Activated CD4-positive, CD25-positive, alpha-beta regulatory T cell treated with anti-CD3 and anti-CD28 coated beads, Interleukin-2, amount 50 U/mL, for 72 hours (primary cell): ENCODE measurements at places on chromosomes 13 and 19.

DNA sequence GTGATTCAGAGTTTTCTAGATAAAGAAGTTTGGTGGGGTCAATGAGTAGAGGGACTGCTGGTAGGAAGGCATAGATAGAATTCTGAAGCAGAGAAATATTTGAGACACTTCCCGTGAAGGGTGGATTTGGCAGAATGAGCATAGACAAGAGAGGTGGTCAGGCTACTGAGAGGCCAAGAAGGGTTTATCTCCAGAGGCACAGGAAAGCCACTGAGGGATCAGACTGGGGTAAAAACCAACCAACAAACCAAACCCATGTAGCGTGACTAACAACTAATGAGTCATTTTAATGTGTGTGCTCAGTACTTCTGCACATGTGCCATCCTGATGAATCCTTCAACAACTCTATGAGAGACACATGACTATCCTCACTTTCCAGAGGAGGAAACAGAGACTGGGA, 60.0 kb upstream of the SERP2 start:
- no peak for DNase-seq

- DNase-seq, result no peak
Measured at GRCh38 chr13:87042946-87043345, 628.2 kb upstream of the SLITRK5 start.

GRCh38 chr13:111505175-111505777, 184.8 kb downstream of the TEX29 start:
- DNase-seq, result no peak

DNA sequence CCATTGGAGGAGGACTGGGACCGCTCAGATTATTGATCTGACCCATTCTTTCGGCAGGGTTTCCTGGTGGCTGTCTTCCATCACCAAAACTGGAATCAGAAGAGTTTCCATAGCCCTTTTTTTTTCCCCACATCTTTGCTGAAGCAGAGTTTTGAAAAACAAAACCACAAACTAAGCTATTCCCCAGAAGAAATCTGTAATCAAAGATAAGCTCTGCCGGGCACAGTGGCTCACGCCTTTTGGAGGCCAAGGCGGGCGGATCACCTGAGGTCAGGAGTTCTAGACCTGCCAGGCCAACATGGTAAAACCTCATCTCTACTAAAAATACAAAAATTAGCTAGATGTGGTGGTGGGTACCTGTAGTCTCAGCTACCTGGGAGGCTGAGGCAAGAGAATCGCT, 4.2 kb upstream of the ICAM1 start:
- DNase-seq, result no peak

DNA sequence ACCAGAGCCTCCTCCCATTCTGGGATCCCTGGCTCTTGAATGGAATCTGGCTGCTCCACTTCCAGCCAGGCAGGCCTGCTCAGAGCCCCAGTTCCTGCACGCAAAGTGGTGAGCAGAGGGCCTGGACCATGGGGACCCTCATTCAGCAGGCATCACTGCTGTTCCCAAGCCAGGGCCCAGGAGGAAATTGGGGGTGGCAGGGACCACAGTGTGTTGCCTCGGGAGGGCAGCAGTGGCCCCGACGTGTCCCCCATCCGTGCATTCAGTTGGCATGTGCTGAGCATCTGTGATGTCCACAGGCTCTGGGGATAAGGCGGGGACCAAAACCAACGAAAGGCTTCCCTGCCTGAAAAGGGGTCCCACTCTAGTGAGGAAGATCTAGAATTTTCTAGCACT, 11.2 kb downstream of the CCDC97 start:
- no peak for DNase-seq

DNA sequence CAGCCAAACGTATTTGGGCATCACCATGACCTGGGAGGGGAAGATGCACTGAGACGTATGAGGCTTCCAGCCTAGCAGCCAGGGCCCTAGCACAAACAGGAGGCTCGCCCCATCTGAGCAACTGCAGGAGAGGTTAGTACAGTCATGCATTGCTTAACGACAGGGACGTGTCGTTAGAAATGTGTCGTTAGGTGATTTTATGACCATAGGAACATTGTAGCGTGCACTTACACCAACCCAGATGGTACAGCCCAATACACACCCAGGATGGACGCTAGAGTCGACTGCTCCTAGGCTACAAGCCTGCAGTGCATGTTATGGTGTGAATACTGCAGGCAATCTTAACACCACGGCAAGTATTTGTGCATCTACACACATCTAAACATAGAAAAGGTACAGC, 9.3 kb downstream of the CD177 start:
- DNase-seq, result no peak

GRCh38 chr13:44437356-44438233, 64.0 kb downstream of the SERP2 start:
- DNase-seq, result no peak

GRCh38 chr19:48571378-48572162, 19.6 kb downstream of the SULT2B1 start:
- no peak for DNase-seq

- DNase-seq, result peak; percentile 81
Measured at GRCh38 chr19:48858984-48859710, 9.3 kb downstream of the PLEKHA4 start.

GRCh38 chr19:4368128-4368820, 24.9 kb downstream of the MPND start:
- DNase-seq, result no peak

- peak; percentile 50 for DNase-seq
Measured at GRCh38 chr19:1000095-1000494, at the start of gene GRIN3B. TSS of gene GRIN3B (plus strand) at chr19:1000419. CDS start at chr19:1000438, 19 bp downstream.

DNA sequence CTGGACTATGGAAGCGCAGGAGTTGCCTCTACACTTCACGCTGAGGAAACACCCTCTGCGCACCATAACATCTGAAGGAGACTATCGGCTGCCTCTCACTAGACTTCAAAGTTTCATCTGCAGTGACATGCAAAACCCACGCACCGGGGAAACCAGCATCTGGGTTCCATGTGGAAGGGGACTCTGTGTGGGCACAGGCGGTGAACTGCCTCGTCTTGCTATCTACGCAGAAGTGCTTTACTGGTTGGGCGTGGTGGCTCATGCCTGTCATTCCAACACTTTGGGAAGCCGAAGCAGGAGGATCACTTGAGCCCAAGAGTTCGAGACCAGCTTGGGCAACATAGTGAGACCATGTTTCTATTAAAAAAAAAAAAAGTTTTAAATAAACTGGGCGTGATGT, 116.4 kb downstream of the STK24 start:
- DNase-seq, result peak; percentile 29

DNA sequence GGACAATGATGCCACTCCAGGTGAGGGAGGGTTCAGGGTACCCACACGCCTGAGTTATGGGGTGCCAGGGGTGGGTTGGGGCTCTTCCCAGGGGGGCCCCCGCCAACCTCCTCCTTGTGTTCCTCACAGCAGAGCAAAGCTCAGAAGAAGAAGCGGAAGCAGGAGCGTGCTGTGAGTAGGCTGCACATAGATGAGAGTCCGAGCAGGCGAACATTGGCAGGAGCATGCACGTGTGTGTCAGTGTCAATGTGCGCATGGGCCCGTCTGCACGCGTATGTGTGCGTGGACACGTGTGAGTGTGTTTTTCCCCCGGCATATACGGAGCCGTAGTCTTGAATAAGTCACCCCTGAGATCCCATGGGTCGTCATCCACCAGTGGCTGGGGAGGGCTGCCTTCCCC, 12.4 kb upstream of the USE1 start:
- DNase-seq, result no peak

- DNase-seq, result no peak
Measured at GRCh38 chr19:18672044-18672451, 11.4 kb upstream of the CRTC1 start.

GRCh38 chr13:66159511-66159910, 1070.6 kb downstream of the PCDH9 start:
- no peak for DNase-seq

DNA sequence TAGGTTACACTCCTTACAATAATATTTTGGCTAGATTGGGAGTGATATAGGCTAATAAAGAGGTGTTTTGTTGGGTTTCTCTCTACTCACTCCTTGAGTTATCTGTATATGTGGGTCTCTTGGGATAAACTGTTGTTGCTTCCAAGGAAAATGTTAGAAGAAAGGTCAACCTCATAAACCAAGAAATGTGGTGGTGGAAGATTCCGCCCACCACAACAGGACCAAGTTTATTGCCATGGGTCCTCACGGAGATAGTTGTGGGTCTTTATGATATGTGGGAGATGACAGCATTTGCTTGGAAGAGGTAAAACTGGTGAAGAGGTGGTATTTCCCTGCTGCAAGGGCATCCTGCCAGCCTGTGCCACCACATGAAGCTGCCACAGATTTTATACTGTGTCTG, 259.6 kb downstream of the DCLK1 start:
- no peak for DNase-seq

GRCh38 chr13:99382428-99383133, 75.4 kb upstream of the GPR183 start:
- DNase-seq, result no peak

- no peak for DNase-seq
Measured at GRCh38 chr19:56297010-56297409, 17.6 kb downstream of the ZSCAN5A start.

- DNase-seq, result no peak
Measured at GRCh38 chr13:50527188-50527587, 316.3 kb downstream of the DLEU7 start.

DNA sequence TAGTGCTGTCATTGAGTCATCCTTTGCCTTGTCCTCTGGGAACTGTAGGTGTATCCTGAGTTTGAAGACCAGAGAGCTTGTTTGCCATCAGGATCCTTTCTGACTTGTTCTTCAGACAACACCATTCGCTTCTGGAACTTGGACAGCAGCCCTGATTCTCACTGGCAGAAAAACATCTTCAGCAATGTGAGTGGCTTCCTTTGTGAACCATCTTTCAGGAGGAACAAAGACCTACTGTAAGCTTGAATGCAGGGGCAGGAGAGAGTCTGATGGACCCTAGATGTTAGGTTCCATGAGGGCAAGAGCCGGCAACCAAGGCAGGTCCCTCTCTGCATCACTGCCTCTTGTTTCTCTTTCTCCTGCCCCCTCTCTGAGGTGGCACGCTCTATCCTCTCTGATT, 26.7 kb downstream of the WDR62 start:
- no peak for DNase-seq

- DNase-seq, result no peak
Measured at GRCh38 chr13:35228536-35228935, 248.0 kb downstream of the MAB21L1 start.

DNA sequence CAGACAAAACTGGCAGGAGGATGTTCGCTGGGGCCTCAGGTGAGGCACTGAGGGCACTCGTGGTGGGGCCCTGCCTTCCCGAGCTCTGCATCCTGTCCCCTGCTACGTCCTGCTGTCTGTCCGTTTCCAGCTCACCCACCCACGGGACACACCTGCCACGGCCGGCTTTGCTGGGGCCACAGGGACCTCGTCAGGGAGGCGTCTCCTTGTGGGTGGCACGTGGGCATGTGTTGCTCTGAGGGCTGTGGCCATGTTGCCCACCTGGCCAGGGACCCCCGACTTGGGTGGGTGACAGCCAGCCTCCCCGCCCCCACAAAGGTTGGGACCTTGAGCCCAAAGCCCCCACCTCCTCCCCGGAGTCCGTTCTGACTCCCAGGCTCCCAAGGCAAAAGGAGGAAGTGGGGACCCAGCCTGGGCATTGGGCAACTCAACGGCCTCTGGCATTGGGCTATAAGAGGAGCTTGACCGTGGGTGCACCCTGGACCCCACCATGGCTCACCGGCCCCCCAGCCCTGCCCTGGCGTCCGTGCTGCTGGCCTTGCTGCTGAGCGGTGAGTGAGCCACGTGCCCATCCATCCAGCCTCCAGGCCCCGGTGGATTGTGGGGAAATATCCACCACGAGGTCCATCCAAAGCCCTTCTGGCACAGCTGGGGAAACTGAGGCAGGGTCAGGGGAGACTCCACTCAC, at the start of gene PRTN3:
PRTN3 (plus strand) TSS at position 481 of the 688 bp plus-strand sequence; CDS start at position 491, 10 bp downstream.
- DNase-seq, result no peak

DNA sequence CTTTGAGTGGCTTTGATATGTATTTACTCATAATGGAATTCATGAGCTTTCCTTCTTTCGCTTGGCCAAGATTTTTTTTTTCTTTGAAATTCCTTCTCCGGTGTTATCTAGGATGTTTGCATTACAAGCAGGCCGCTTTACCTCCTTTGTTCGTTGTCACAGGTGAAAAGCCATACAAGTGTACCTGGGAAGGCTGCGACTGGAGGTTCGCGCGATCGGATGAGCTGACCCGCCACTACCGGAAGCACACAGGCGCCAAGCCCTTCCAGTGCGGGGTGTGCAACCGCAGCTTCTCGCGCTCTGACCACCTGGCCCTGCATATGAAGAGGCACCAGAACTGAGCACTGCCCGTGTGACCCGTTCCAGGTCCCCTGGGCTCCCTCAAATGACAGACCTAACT, 16.7 kb downstream of the KLF5 start:
- no peak for DNase-seq

GRCh38 chr13:21402586-21403307, 56.4 kb downstream of the ZDHHC20 start:
- no peak for DNase-seq

GRCh38 chr19:55426042-55426441, 17.1 kb downstream of the SHISA7 start:
- DNase-seq, result no peak

DNA sequence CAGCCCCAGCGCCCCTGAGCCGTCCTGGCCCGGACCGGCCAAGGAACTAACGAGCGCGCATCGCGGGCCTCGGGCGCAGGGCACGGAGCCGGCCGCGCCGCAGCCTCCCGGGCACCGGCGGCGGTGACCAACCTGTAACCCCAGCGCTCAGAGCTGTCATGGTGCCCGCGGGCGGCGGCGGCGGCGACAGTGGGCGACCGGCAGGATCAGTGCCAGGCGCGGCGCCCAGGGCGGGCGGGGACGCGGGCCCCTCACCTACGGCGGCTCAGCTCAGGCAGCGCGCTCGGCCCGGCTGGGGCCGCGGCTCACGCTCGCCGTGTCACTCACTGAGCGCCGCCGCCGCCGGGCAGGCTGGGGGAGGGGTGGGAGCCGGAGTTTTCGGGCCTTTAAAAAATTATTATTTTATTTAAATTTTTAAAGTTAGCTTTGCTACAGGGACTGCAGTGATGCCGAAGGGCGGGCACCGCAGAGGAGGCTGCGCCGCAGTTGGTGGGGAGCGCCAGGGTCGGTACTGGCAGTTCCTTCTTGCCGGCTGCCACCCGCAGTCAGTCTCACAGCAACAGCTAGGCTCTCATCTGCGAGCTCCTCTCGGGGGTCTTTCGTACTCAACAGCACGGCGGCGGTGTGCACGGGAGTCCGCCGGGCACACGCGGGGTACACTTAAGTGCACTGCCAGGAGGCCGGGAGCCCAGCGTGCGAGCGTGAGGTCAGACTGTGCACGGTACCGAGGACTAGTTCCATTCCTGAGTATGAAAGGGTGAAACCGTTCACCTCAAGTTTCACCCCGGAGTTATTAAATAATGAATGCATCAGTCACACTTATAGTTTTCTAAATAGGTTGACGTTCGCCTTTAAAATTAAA, at the start of gene NALCN:
NALCN (minus strand) TSS at position 328 of the 862 bp plus-strand sequence. CDS start 17,382 bp downstream, outside the sequence.
- DNase-seq, result no peak

- DNase-seq, result no peak
Measured at GRCh38 chr19:44608391-44608821, 5.0 kb upstream of the IGSF23 start.

DNA sequence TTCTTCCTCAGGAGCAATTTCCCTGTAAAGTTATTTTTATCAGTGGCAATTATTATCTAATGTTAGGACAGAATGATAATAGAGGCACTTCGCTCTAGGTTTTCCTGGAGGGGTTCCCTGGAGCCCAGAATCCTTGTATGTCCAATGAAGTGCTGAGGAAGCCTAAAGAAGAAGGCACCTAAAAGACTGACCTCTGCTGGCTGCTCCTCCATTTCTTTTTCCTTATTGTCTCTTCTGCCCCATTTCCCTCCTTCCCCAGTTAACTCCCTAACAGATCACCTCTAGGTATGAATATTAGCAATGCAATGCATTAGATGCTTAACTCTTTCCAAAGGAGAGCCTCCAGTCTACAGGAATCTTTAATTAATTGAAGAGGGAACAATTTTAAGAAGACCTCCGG, 985.4 kb downstream of the DIAPH3 start:
- no peak for DNase-seq

- no peak for DNase-seq
Measured at GRCh38 chr13:95296326-95296925, 4.8 kb downstream of the ABCC4 start.
